ENCODE measurements at places on chromosomes 1 and 21. TPM values are rescaled to one million over a fixed set of nuclear protein-coding genes. Genes with fewer than 3 reads are reported as not detected.

SERTAD4 gene
- total RNA-seq: 1.1 TPM

RBM11 gene
- total RNA-seq: 7.4 TPM

- H3K27me3 ChIP-seq: no peaks in the 10 kb centered on the region
- no peak overlapping the region for H3K4me3 ChIP-seq
- DNase-seq: no peak
- H3K36me3 ChIP-seq: no peaks in the 10 kb centered on the region
- no peak overlapping the region for H3K27ac ChIP-seq
- H3K4me1 ChIP-seq: no peaks in the 10 kb centered on the region
These were observed 226.3 kb upstream of the USP24 start for GRCh38 chr1:55441489-55441888.

GRCh38 chr1:45953934-45954847 is 150.8 kb downstream of the MAST2 start:
- H3K27ac ChIP-seq: peak overlapping the region; percentile 56
- H3K4me3 ChIP-seq: no peak overlapping the region
- H3K4me1 ChIP-seq: peaks cover 26% of the 10 kb centered on the region
- no peak for DNase-seq
- H3K27me3 ChIP-seq: no peaks in the 10 kb centered on the region

DNA sequence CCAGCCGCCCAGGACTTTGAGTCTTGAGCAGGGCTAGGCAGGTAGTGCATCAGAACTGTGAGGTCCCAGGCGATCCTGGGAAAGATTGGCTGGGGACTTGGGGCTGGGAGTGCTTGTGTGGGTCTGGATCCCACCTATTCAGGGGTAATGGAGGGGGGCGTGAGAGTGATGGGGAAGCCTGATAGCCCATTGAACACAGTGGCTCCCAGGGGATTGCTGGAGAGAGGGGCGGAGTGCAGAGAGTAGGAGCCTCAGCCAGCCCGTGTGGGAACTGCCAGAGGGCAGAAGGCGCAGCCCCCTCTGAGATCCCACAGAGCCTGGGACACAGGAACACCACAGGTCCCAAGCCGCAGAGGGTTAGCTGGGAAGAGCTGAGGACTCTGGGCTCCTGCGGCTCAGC is 19.3 kb upstream of the PDZK1IP1 start:
- H3K27ac ChIP-seq: no peak overlapping the region
- DNase-seq: no peak
- no peaks in the 10 kb centered on the region for H3K36me3 ChIP-seq
- no peaks in the 10 kb centered on the region for H3K4me1 ChIP-seq

GRCh38 chr1:24027838-24028468 is 47.8 kb upstream of the SRSF10 start:
- no peak overlapping the region for H3K27ac ChIP-seq
- peaks cover 7% of the 10 kb centered on the region for H3K4me1 ChIP-seq
- H3K4me3 ChIP-seq: no peak overlapping the region
- no peak for DNase-seq
- H3K36me3 ChIP-seq: no peaks in the 10 kb centered on the region
